ENCODE measurements at places on chromosomes 1 and 21. TPM values are rescaled to one million over a fixed set of nuclear protein-coding genes. Genes with fewer than 3 reads are reported as not detected.

RGS13 gene
- total RNA-seq = not detected

TRNP1 gene
- 0.20 TPM for total RNA-seq

TCP10L gene
- total RNA-seq = 0.55 TPM

HSD3B2 gene
- not detected for total RNA-seq

ABL2 gene
- total RNA-seq = 9.3 TPM

KRTAP11-1 gene
- total RNA-seq = not detected

CD5L gene
- total RNA-seq = not detected

CBR1 gene
- total RNA-seq = 45.2 TPM

VWA5B1 gene
- total RNA-seq = 0.05 TPM

TXLNA gene
- 56.4 TPM for total RNA-seq

AADACL4 gene
- not detected for total RNA-seq

Measured in activated naive CD4-positive, alpha-beta T cell treated with anti-CD3 and anti-CD28 coated beads, Interleukin-2, amount 10 ng/mL, durations not matched to agents 5 hours and 36 hours (primary cell).